NCI-H446 (cell line): ENCODE measurements at places on chromosomes 6 and 20.

DNA sequence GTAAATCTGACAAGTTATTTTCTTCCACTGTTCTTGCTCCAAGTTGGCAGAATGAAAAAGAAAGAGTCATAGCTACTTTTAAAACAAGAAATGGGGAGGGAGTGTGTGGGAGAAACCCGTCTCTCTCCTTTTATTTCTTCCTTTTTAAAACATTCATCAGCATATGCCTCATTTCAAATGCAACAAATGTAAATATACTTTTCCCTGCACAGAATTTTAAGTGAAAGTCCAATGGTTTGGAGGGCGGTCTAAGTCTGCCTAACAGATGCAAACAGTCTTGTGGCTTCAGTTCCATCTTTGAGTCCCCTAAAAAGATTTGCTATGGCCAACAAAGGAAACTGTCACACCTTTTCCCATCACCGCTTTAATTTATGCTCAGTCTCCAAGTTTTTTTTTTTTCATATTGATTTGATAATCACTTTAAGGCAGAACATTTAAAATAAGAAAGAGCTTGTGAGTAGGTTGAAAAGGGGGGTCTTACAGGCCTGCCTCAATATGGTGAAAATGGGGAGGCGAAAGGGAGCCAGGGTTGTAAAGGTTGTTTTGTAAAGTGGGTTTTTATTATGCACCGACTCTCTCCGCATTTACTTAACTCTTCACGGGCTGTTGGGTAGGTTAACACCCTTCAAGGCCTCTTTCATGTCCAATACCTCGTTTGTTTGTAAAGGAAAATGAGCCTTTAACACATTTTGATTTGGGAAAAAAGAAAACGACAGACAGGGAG is 4.6 kb downstream of the TFAP2D start:
- DNase-seq, result no peak

DNA sequence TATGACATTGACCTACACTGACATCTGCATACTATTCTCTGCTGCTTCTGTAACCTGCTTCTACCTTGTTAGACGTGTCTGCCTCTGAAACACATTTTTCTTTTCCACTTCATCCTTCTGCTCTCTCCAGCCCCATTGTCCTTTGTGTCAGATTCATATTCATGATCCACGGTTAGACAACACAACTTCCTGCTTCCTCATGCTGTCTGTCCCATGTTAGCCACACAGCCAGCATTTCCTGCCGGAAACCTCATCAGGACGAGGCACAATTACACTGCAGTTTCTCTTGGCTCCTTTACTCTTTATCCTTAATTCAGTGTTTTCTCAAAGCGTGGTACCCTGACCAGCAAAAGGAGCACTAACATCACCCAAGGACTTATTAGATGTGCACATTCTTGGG is 150.2 kb downstream of the TBC1D7 start:
- DNase-seq, result no peak

- DNase-seq, result no peak
Observed at GRCh38 chr6:139540276-139540675, 165.8 kb upstream of the CITED2 start.

- DNase-seq, result peak; percentile 15
Observed at GRCh38 chr6:123009059-123009458, 13.0 kb downstream of the CLVS2 start.

DNA sequence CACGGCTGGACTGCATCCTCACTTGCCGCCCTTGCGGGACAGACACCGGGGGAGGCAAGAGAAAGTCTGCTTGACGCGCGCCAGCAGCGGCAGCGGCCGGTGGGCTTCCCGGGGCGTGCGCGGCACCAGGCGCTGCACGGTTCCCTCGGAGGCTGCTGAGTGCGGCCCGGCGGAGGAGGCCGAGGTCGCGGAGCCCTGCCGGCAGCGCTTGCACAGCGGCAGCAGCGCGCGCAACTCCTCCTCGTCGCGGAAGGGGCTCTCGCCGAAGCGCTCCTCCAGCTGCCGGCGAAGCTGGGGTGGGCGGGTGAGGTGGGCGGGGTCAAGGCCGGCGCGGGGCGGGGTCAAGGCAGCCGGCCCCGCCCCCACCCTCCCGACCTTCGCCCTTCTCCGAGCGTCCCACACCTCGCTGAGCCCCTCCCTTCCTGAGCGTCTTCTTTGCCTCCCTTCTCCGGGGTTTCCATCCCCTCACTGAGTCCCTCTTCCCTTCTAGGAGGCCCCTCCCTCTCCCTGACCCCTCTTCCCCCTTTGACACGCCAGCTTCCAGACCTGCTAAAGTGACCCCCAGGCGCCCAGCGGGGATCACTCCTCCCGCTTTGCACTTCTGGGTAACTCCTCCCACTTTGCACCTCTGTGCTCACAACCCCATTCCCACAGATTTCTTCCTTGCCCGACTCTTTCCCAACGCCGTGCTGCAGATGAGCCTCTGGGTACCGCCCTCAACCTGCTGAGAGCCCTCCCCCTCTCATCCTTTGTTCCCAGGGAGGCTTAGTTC is 8.8 kb downstream of the DUSP15 start:
- DNase-seq, result peak; percentile 72

DNA sequence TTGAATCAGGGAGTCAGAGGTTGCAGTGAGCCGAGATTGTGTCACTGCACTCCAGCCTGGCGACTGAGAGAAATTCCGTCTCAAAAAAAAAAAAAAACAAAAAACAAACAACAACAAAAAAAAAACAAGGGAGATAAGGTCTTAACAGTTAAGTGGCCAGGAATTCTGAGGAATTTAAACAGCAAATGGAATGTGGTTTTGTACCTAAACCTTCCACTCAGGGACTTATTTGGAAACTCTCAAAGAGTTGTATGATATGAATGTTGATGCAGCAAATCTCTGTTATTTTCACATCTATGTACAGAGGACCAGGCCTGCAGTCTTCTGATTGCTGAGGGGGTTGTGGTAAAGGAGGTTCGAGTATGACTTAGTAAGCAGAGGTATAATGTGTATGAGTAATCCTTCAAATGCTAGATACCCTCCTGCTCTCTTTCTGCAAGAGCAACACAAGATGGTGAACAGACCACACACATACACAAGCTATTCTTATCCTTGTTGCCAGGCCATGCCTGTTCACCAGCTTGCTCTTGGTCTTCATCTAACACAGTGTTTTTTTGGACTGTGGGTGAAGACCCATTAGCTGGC is 174.9 kb upstream of the SCGN start:
- no peak for DNase-seq

GRCh38 chr6:100378576-100378975 is 86.1 kb downstream of the SIM1 start:
- no peak for DNase-seq

- DNase-seq, result no peak
Observed at GRCh38 chr20:47097691-47098622, 203.3 kb downstream of the EYA2 start.

GRCh38 chr6:75368864-75369402 is 84.3 kb upstream of the TMEM30A start:
- no peak for DNase-seq

DNA sequence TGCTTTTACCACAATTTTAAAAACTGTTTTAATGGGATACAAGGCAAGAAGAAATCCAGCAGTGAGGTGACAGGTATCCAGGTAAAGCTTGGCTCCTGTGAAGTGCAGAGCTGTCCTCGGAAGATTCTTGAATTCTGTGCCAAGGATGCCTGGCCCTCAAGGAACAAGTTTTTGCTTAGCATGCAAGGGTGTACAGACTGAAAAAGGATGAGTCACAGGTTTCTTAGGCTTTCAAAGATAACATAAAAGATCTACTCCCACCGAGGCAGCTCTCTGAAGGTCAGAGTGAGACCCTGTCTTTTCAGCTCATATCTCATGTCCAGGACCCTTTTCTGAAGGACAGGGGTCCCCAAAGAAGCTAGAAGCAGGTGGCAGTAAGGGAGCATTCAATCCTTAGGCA is 83.3 kb downstream of the CHD6 start:
- no peak for DNase-seq

DNA sequence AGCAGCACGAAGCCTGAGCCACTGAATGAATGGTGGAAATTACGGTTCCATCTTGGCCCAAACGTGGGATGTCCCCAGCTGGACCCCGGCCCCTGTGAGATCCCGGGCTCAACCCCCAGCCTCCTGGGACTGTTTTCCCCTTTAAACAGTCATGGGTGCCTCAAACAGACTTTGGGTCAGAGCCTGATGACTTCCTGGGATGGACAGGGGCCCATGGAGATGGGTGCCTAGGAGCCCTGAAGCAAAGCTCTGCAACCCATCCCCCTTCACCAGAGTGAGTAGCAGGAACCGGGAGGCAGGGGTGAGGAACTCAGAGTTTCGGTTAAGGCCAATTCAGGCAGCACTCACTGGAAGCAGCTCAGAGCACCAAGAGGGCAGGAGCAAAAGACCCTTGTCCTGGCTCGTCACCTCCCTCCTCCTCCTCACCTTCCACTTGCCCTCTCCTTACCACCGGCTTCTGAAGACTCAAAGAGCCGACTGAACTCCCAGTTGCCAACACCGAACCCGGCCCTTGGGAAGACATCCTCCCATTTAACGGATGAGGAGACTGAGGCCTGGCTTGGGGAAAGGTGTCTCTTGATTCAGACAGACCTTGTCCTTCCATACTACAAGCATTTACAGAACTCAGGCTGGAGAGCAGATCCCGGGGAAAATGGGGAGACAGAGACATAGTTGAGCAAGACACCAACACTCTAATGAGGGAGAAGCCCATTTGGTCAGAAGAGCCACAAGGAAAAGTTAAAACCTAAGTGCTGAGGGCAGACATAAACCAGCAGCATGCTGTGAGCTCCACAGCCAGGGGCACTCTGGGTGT is 14.9 kb upstream of the TLDC2 start:
- no peak for DNase-seq

DNA sequence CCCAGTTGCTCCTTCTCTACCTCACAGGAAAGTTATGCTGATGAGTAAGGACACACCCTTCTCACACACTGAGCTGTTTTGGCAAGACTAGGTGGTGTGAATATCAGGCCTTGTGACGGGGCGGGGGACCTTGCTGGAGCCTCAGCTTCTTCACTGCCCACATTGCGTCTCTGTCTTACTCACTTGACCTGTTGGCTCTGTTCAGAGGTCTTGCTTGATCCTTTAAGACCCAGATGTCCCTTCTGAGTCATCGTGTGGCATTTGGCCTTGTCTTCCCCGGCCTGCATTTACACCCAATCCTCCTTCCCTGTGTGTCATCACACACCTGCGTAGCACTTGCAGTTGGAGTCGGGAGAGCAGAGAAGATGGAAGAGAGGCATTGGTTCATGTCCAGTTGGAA is 8.3 kb upstream of the PRND start:
- DNase-seq, result no peak

DNA sequence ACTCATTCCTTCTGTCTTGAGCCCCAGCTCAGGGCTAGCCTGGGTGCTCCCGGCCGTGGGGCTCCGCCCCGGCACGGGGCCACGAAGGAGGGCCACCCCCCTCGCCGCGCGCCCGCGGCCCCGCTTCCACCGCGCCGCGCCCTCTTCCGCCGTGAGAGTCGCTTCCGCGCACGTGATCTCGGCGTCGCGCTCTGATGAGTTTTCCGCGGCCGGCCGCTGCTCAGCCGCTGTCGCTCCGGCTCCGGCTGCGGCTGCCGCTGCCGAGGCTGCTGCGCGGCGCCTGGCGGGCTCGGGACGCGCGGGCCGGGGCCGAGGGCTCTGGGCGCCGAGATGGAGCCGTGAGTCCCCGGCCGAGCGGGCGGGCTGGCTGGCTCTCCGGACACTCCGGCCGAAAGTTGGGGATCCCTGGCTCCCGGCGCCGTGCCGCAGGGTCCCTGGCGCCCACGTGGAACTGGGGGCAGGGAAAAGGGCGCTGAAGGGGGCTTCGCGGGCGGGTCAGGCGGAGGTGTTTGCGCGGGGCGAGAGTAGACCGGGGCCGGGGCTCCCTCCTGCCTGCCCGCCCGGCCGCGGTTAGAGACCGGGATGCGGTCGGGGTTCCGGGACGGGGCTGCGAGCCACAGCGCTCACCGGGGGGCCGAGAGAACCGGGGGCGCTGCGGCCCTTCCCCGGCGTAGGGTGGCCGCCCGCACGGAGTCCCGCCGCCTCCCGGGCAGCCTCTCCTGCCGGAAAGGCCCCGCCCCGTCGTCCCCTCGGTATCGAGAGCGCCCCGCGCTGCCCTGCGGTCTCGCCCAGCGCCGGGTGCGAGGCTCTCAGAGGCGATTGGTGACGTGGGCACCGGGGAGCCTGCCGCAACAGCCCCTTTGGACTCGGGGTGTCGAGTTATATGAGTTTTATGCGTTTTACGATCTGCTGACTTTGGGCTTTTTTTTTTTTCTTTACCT is at the start of gene TMEM181:
TSS of gene TMEM181 (plus strand) at position 197 of the 941 bp plus-strand sequence. CDS start at position 331, 134 bp downstream.
- peak; percentile 83 for DNase-seq

GRCh38 chr20:19992996-19993908 is 23.9 kb upstream of the NAA20 start:
- DNase-seq, result no peak

DNA sequence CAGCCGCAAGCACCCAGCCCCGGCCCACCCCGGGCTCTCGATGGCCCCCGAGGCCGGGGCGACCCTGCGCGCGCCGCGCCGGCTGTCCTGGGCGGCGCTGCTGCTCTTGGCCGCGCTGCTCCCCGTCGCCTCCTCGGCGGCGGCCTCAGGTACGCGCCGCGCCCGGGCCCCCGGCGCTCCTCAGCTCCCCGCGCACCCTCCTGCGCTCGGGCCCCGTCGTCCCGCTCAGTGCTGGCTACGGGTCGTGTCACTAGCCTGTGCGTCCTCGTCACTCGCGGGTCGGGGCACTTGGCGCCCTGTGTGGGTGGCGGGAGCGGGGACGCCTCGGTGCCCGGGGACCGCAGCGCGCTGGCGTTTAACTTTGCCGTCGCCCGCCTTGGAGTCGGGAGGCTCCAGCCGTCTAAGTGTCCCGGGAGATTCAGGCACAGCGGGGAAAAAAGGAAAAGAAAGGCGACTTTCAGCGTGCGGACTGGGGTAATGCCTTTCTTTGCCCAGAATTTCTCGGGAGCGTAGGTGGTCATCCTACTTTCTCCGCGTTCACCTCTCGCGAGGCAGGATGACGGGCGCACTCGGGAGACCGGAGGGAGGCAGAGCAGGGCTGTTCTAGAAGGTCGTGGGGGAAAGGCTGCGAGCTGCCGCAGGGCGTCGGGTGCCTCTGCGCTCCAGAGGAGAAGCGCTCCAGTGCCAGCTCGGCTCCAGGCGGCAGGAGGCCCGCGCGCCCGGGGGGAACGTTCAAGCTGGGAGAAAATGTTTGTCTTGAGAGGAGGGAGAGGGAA is 545 bp downstream of the FNDC1 start:
- no peak for DNase-seq

- no peak for DNase-seq
Observed at GRCh38 chr6:8481727-8482126, 46.4 kb upstream of the SLC35B3 start.

DNA sequence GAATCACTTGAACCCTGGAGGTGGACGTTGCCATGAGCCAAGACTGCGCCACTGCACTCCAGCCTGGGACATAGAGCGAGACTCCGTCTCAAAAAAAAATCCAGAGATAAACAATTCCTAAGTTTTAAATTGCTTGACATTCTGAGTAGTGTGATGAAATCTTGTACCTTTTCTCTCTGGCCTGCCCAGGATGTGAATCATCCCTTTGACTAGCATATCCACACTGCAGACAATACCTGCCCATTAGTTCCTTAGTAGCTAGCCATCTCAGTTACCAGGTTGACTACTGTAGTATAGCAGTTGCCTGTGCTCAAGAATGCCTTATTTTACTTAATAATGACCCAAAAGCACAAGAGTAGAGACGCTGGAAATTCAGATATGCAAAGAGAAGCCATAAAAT is 2.8 kb downstream of the ZFP57 start:
- no peak for DNase-seq
